Fibroblast of skin of abdomen (primary cell): ENCODE measurements at places on chromosomes 13 and 19.

DNA sequence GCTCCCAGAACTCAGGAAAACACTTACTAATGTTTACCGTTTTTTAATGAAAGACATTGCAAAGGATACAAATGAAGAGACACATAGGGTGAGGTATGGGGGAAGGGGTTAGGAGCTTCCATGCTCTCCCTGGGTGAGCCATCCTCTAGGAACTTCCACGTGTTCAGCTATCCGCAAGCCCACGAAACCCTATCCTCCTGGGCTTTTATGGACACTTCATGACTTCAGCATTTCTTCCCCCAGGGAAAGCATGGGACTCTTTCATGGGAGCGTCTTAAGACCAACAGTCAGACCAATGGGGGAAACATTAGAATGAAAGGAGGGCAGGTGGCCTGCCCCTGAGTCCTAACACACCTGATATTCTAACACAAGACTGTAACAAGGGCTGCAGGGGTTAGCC, 6.6 kb upstream of the ESD start:
- peak; percentile 57 for DNase-seq

DNA sequence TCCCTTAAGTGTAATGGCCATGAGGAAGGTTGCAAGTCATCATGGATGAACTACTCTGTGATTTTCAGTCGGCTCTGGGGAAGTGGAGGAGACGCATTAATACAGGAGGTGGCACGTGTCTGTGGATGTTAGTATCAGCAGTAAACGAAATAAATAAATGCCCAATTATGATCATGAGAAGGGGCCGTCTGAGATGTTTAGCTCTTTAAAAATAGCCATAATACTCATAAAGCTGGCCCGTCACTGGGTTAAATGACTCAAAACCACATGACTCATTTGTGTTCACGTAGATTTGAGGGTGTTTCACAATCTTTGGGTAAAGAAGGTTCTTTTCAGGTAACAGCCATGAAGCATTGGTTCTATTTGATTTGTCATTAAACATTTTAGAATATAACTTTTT, 620.6 kb downstream of the GPC6 start:
- DNase-seq, result peak; percentile 68

DNA sequence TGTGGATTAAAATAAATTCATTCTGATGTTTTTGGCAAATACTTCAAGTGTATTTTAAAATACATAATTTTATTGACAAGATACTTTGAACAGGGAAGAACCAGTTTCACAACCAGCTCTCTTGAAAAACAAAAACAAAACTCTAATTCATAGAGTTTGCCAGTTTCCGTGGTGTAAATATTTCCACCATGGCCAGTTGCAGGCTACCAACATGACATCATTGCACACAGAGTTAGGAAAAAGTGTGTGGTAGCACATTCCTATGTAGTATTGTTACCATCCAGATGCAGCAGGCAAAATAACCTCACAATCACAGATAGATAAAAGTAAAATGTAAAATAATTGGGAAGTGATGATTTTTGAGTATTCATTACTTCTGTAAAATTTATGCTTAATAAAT, 7.7 kb upstream of the RNF113B start:
- DNase-seq, result no peak

GRCh38 chr19:3013263-3013725, 15.8 kb downstream of the TLE2 start:
- DNase-seq, result no peak

DNA sequence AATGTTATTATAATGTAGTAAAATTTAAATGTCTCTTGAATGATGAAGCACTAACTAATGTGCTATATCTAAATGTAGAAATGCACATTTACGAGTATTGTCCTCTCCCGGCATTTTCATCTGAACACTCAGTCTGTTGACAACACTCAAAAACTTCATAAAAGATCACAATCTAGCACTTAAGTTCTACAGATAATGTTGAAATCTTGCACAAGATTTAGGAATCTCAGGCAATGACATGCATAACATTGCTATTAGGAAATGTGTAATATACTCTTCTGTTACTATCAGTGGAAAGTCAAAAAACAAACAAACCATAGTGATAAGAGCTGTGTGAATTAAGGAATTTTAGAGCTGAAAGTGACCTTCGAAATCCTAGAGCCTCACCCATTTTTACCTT, 37.5 kb upstream of the XPO4 start:
- peak; percentile 39 for DNase-seq

GRCh38 chr19:45177817-45178261, at the start of gene TRAPPC6A:
Gene TRAPPC6A (minus strand): TSS chr19:45178237. CDS start chr19:45178218, 19 bp downstream.
- DNase-seq, result peak; percentile 36

DNA sequence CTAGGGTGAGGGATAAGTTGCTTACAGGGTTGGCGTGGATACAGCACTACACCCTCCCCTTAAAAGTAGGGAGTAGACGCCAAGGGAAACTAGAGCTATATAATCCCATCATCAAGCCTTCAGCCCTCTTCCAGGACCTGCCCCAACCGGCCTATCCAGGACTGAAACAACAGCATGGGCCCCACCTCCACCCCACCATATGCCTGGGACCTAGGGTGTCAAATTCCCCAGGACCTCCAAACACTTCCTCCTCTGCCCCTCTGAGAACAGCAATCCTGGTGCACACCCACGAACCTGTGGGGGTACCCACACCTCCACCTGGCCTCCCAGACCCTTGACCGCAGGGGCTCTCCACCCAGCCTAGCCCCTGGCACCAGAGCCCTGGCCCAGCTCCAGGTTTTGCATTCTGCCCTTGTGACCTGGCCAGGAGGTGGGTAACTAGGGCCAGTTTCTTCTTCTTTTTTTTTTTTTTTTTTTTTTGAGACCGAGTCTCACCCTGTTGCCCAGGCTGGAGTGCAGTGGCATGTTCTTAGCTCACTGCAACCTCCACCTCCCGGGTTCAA, 1.4 kb upstream of the CYP2F1 start:
- DNase-seq, result no peak

DNA sequence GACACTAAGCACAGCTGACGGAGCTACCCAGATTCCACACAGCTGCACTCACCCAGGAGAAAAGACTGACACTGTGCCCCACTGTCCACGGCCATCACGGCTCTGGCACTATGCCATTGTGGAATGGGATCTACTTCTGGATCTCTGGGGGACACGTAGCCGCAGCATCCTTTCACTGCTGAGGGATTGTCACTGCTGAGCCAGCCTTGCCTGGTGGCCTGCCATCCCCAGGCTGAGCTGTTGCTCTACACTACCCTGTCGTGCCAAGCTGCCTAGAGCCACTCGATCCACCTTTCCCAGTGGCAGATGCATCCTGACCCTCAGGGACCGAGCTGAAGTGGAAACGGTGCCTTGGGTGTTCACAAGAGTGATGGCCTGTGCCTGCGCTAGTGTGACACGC, 5.0 kb upstream of the LILRB5 start:
- no peak for DNase-seq

GRCh38 chr13:33723365-33723764, 94.6 kb upstream of the RFC3 start:
- DNase-seq, result no peak
